ENCODE measurements at places on chromosomes 13 and 19. TPM values are rescaled to one million over a fixed set of nuclear protein-coding genes. Genes with fewer than 3 reads are reported as not detected.

DNA sequence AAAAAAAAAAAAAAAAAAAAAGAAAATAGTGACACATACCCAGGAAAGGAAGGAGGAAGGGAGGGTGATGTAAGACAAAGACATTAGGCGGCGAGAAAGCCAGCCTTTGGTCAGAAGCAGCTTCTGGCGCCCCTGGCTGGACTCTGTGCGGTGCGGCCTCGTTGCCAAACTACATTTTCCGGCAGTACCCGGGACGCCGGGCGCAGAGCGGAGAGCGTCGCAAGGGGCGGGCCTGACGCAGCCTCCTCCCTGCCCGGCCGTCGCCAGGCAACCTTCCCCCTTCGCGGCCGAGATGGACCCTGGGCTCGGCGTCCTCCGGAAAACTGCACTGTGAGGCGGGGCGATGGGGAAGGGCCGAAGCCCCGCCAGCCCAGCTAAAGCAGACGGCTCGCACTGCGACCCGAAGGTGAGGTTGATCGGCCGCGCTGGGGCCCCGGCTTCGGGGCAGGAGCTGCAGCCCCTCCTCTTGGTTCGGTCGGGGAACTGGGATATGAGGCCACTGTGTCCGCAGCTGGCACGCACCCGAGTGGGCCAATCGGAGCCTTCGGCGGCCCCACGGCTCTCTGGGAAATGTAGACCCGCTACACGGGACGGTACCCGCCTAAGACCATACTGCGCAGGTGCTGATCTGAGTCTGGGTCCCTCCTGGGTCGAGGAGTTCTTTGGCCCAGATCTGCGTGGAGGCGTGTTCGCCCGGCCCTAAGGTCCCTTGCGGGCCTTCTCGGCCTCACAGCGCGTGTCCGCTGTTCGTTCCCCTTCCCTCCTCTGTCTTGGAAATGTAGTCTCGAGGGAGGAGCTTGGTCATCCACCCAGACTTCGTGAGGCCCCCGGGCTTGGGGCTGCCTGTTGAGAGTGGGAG, 2.3 kb upstream of the MZF1 start:
- no peaks in the 10 kb centered on the region for H3K27me3 ChIP-seq
- H3K36me3 ChIP-seq: no peaks in the 10 kb centered on the region
- peak overlapping the region; percentile 99 for H3K4me3 ChIP-seq
- H3K4me1 ChIP-seq: peaks cover 46% of the 10 kb centered on the region
- peak; percentile 93 for DNase-seq

DNA sequence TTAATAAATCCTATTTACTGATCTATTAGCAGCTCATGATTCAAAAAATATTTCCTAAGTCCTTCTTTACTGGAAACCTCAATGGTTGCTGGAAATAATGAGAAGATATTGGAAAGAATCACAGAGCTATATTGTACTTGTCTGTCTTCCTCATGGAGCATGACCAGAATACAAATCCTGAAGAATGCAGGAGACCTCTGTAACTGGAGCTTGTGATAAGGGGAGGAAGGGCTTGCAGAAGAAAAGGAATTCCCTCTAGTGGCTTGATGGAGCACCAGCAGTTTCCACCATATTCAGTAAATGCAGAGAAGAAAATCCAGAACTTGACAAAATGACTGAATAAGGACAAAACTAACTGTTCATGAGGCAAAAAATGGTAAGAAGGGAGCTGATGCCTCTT, 1333.1 kb downstream of the EFNB2 start:
- no peak overlapping the region for H3K27ac ChIP-seq
- H3K4me3 ChIP-seq: no peak overlapping the region
- H3K4me1 ChIP-seq: no peaks in the 10 kb centered on the region
- no peak for DNase-seq
- H3K27me3 ChIP-seq: no peaks in the 10 kb centered on the region

Gene NDUFA3
- 46.6 TPM for polyA plus RNA-seq

GRCh38 chr19:653425-653824, 9.6 kb downstream of the RNF126 start:
- no peaks in the 10 kb centered on the region for H3K27me3 ChIP-seq
- no peak overlapping the region for H3K4me3 ChIP-seq
- no peaks in the 10 kb centered on the region for H3K36me3 ChIP-seq
- H3K27ac ChIP-seq: no peak overlapping the region
